ENCODE measurements at places on chromosomes 4 and X. TPM values are rescaled to one million over a fixed set of nuclear protein-coding genes. Genes with fewer than 3 reads are reported as not detected.

GRCh38 chr4:153528705-153529485 lies 62.7 kb downstream of the TMEM131L start:
- H3K4me3 ChIP-seq = no peak overlapping the region
- no peaks in the 10 kb centered on the region for H3K36me3 ChIP-seq
- no peak for DNase-seq
- peaks cover 24% of the 10 kb centered on the region for H3K4me1 ChIP-seq
- H3K27ac ChIP-seq = peak overlapping the region; percentile 17

- H3K27ac ChIP-seq = no peak overlapping the region
- H3K4me1 ChIP-seq = no peaks in the 10 kb centered on the region
- no peak for DNase-seq
- H3K4me3 ChIP-seq = no peak overlapping the region
- no peaks in the 10 kb centered on the region for H3K36me3 ChIP-seq
Measured at GRCh38 chr4:174531486-174531885, 9.2 kb upstream of the HPGD start.

GRCh38 chrX:41732260-41732659 lies 8.3 kb downstream of the GPR82 start:
- H3K4me1 ChIP-seq = no peaks in the 10 kb centered on the region
- DNase-seq = no peak
- H3K4me3 ChIP-seq = no peak overlapping the region
- H3K36me3 ChIP-seq = no peaks in the 10 kb centered on the region
- no peak overlapping the region for H3K27ac ChIP-seq

GRCh38 chr4:7130621-7131211 lies 61.6 kb upstream of the SORCS2 start:
- no peak overlapping the region for H3K27ac ChIP-seq
- H3K4me1 ChIP-seq = peaks cover 8% of the 10 kb centered on the region
- no peak for DNase-seq
- H3K27me3 ChIP-seq = no peaks in the 10 kb centered on the region

DNA sequence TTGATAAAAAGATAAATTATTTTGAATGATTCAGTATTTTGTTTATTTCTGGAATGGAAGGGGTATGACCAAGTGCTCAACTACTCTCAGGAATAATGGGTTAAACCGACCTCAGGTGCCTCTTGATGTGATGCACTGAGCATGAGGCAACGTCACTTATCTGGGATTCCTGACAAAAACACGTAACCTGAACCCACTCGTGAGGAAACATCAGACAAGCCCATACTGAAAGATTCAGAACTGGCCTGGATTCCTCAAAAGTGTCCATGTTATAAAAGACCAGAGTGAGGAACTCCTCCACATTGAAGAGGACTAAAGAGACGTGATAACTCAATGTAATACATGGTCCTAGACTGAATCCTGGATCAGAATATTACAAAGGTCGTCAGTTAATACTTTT lies 144.0 kb downstream of the FNIP2 start:
- H3K4me1 ChIP-seq = no peaks in the 10 kb centered on the region
- H3K27me3 ChIP-seq = no peaks in the 10 kb centered on the region
- no peak overlapping the region for H3K4me3 ChIP-seq
- no peak for DNase-seq

DNA sequence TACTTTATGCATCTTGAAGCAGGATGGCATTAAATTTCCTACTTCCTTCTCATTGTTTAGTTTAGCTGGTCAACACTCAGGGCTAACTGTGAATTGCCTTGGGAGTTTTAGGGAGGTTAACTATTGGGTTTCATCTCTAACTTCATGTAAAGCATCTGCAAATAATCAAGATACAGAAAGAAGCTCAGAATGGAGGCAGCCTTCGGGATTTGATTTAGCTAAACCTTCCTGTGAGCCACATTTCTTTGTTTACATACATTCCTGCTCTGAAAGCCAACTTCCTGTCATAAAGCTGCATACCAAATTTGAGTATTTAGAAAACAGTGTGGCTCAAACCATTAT lies 131.7 kb upstream of the PCDH18 start:
- no peak overlapping the region for H3K4me3 ChIP-seq
- no peaks in the 10 kb centered on the region for H3K27me3 ChIP-seq
- H3K4me1 ChIP-seq = no peaks in the 10 kb centered on the region
- H3K36me3 ChIP-seq = no peaks in the 10 kb centered on the region
- H3K27ac ChIP-seq = peak overlapping the region; percentile 7
- no peak for DNase-seq

The PPP1R2C gene
- total RNA-seq = not detected

The GC gene
- total RNA-seq = not detected

The PDGFRA gene
- 71.4 TPM for total RNA-seq

The NHS gene
- total RNA-seq = 2.6 TPM

The MTTP gene
- 0.47 TPM for total RNA-seq
